WTC11 (cell line): ENCODE measurements at places on chromosomes 2 and 18.

- no peak for DNase-seq
Observed at GRCh38 chr18:29146068-29146467, 969.1 kb upstream of the CDH2 start.

DNA sequence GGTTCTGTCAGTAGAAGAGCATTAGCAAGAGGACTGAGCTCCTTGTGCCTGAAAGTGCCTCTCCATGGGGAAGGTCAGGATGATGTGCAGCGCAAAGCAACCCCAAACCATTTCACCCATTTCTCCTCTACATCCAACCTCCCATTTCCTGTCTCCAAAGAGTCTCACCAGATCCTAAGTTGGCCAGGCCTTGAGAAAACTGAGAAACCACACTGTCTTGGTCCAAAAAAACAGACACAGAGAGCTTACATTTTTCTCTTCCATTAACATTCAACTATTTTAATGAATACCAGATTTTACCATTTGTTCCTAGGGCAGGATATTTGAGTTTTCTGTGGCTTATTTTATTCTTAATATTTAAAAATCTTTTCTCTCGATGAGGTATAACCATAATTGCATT lies 195.0 kb downstream of the EPHA4 start:
- no peak for DNase-seq

DNA sequence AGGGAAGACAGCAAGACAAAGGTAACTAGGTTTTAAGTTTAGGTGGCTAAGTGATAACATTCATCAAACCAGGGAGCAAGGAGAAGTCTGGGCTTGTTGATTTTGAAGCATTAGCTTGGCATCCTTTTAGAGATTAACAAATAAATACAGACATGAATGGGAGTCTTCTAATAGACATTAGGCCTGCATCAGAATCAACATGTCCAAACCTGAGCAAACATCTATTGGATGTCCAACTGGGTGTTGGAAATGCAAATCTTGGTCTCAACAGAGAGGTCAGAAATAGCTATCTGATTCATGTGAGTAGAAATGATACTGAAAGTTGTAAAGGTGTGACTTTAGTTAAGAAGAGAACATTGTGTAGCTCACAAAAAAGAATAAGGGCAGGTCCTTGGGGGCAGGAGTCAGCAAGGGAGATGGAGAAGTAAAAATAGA lies 85.5 kb upstream of the RND3 start:
- DNase-seq, result no peak

DNA sequence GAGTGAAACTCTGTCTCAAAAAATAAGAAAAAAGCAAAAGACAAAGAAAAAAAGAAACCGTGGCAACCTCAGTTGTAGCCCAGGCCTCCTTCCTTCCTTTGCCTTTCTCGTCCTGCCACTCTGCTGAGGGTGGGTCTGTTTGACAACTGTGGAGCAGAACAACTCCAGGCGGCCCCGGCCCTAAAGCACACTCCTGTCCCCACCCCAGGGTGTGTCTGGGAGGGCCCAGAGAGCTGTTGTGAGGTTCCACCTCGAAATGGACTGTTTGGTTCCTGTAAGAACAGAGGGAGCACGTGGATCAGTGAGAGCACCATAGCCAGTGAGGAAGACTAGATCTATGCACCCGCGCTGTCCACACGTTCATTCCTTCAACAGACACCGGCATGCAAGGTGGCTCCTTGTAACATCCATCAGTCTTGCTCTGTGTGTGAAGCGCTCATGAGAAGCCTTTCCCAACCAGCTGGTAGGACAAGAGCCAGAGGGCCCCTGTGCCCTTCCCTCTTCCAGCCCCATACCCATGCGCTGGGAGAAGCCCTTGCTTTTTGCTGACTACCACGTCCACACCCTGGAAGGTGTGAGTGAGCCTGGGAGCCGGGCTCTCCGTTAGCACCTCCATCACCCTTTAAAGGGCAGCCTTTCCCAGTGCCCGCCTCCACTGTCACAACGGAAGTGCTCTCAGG lies 61.6 kb downstream of the SOWAHC start:
- no peak for DNase-seq

DNA sequence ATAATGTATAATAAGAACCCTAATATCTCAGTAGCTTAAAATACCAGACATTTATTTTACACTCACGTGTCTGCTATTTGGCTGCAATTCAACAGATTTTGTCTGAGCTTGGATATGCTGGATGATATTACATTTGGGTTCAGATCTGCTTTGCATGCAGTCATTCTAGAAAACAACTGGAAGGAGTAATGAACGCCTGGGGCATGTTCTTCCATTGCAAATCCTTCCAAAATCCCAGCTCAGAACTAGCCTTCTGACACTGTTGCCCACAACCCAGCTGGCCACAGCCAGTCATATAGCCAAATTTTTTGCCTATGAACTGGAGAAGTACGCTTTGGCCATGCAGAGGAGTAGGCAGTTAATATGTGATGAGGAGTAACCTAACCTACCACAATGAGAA lies 597.8 kb upstream of the VRK2 start:
- no peak for DNase-seq

- DNase-seq, result no peak
Observed at GRCh38 chr2:92072461-92073035, 2798.7 kb upstream of the TEKT4 start.

DNA sequence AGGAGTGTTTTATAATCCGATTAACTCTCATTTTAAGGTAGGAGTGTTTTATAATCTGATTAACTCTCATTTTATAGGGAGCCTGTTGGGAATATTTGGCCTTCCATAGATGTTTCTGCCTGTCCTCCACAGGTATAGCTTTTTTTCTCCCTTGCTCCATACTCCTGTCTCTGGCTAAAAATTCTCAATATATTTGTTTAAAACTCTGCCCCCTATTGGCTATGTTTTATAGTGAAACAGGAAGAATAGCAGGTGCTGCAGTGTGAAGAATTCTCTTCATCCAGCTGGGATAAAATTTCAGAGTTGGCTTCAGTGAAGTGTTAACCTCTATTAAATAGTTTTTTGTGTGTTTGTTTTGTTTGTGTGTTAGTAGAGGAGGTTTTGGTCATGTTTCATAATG lies 1046.0 kb upstream of the TMEFF2 start:
- no peak for DNase-seq

- no peak for DNase-seq
Observed at GRCh38 chr18:60060026-60060425, 160.2 kb downstream of the PMAIP1 start.

DNA sequence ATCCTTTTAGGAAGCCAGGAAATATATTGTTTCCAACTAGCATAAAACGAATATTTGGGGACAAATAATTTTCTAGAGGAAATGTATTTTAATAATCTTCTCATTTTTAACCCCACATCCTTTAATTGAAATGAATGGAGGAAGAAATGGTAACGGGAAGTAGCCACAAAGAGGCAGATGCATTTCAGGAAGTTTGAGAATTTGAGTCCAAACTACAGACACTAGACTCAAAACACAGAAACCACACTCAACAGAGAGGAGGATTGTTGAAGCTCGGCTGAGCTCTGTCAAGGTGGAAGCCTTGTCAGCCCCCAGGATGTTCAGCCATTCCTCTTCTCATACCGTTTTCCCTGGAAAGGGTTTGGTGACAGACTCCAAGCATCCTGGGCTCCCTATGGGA lies 288.5 kb downstream of the NAPG start:
- DNase-seq, result no peak

- DNase-seq, result peak; percentile 31
Observed at GRCh38 chr2:25669520-25669919, 3.9 kb downstream of the DTNB start.

- DNase-seq, result no peak
Observed at GRCh38 chr2:240791221-240791800, 28.7 kb downstream of the KIF1A start.

- peak; percentile 62 for DNase-seq
Observed at GRCh38 chr2:63051042-63051794, 588 bp downstream of the OTX1 start.

GRCh38 chr2:77268626-77269025 lies 253.6 kb downstream of the LRRTM4 start:
- no peak for DNase-seq

DNA sequence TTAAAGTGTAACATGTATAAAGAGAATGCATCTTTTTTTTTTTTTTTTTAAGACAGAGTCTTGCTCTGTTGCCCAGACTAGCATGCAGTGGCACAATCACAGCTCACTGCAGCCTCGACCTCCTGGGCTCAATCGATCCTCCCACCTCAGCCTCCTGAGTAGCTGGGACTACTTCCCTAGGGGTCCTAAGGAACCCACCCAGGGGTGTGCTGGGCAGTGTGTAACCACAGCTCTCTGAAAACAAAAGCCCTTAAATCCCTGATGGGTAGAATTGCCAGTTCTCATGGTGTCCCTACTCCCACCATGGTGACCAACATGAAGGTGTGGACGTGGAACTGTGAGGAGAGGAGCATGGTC lies 105.6 kb upstream of the ST3GAL5 start:
- no peak for DNase-seq

DNA sequence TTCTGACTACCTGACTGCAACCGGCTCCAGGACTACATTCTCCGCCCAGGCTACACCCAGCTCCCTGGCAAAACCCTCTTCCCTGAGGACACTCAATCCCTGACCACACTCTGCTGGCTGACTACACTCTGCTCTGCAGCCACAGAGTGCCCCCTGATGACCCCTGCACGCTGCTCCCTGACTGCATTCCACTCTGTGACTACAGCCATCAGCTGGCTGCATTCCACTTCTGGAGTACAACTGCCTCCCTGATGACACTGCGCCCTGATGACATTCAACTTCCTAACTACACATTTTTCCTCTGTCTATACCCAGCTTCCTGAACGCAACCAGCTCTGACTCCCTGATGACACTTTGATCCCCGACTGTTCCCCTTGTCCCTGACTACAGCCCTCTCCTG lies 71.3 kb upstream of the NRXN1 start:
- peak; percentile 56 for DNase-seq

- no peak for DNase-seq
Observed at GRCh38 chr18:49251451-49251850, 209.0 kb downstream of the DYM start.

DNA sequence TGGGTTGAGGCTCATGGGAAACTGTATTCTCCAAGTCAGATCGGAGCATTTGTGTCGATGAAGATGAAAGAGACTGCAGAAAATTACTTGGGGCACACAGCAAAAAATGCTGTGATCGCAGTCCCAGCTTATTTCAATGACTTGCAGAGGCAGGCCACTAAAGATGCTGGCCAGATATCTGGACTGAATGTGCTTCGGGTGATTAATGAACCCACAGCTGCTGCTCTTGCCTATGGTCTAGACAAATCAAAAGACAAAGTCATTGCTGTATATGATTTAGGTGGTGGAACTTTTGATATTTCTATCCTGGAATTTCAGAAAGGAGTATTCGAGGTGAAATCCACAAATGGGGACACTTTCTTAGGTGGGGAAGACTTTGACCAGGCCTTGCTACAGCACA lies 336.6 kb downstream of the PAX3 start:
- no peak for DNase-seq

GRCh38 chr2:147214914-147215313 lies 629.9 kb upstream of the ACVR2A start:
- no peak for DNase-seq

DNA sequence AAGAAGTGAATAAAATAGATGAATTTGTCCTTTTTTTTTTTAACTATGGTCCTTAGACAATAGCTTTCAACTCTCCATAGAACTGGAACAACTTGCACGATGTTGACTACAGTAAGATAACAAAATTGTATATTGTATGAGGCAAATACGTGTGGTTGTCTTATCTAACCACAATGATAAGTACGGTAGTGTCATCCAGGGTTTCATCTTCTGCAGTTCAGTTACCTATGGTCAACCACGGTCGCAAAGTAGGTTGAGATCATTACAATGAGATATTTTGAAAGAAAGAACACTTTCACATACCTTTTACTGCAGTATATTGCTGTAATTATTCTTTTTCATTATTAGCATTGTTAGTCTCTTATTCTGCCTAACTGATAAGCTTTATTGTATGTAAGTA lies 295.2 kb downstream of the PARD3B start:
- DNase-seq, result no peak

GRCh38 chr2:234178330-234179030 lies 128.0 kb downstream of the SPP2 start:
- DNase-seq, result no peak

- DNase-seq, result peak; percentile 68
Observed at GRCh38 chr2:27494944-27495554, at the start of gene FNDC4. Gene FNDC4 (minus strand): TSS chr2:27495200. CDS start chr2:27494679, 521 bp downstream.

- no peak for DNase-seq
Observed at GRCh38 chr18:48529796-48530195, 9.0 kb upstream of the CTIF start.

- DNase-seq, result no peak
Observed at GRCh38 chr2:59961746-59962145, 591.7 kb downstream of the BCL11A start.

DNA sequence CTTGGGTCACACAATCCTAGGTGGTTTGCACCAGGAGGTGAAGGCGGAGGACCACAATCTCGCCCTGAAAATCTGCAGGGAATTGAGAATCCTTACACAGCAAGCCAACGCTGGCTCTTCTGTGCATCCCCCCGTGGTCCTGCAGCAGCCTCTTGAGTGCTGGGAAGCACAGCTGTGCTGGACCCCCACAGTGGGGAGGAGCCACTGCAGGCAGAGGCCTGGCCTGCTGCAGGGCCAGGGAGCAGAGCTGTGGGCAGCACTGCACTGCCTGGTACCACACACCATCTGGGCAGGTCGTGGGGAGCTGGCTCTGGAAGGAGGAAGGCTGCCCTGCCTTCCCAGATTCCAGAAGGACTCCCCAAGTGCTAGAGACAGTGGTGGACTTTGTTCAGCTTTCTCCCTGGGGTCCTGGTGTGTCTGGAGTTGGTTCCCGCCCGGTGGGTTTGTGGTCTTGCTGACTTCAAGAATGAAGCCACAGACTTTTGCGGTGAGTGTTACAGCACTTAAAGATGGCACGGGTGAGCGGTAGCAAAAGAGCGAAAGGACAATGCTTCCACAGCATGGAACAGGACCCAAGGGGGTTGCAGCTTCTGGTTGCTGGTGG lies 106.3 kb downstream of the FAM168B start:
- DNase-seq, result no peak

DNA sequence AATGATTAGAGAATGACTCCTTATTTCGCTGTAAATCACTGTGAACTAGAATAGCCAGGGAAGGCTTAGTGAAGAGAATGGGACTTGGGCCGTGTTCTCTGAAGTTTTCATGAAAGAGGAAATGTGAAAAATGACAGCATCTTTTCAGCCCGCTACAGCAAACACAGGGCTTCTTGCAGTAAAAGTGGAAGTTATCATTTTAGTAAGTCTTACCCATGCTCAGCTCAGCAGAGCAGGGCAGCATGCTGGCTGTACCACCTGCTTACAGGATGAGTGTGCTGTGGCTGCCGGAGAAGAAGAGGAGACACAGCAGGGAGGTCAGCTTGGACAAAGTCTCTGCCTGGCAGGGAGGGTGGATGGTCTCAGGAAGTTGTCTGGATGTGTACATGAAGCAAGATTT lies 300.7 kb upstream of the DLGAP1 start:
- no peak for DNase-seq

GRCh38 chr2:38596229-38596628 lies 6.5 kb downstream of the HNRNPLL start:
- DNase-seq, result no peak

- DNase-seq, result no peak
Observed at GRCh38 chr2:21361957-21362486, 238.3 kb downstream of the TDRD15 start.
